GM19239 (cell line): ENCODE measurements at places on chromosomes 5 and 9.

- DNase-seq, result no peak
Measured at GRCh38 chr5:171272996-171273970, 35.8 kb upstream of the TLX3 start.

DNA sequence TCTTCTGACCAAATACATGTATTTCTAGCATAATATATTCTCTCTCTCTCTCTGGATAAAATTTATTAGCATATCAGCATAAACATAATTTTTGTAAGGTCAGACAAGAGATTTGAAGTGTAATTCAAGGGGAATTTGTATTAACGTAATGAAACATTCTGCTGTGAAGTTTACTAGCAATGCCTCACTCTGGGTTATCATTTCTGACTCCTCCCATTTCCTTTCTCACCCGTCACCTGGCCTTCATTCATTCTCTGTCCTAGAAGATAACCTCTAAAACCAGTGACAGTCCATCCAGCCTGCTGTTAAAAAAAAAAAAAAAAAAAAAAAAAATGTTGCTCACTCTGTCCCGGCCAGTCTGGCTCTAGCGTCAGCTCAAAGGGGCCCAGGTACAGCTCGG, 27.1 kb downstream of the GRAMD2B start:
- DNase-seq, result no peak

GRCh38 chr5:26193626-26194025, 844.8 kb downstream of the CDH9 start:
- no peak for DNase-seq

DNA sequence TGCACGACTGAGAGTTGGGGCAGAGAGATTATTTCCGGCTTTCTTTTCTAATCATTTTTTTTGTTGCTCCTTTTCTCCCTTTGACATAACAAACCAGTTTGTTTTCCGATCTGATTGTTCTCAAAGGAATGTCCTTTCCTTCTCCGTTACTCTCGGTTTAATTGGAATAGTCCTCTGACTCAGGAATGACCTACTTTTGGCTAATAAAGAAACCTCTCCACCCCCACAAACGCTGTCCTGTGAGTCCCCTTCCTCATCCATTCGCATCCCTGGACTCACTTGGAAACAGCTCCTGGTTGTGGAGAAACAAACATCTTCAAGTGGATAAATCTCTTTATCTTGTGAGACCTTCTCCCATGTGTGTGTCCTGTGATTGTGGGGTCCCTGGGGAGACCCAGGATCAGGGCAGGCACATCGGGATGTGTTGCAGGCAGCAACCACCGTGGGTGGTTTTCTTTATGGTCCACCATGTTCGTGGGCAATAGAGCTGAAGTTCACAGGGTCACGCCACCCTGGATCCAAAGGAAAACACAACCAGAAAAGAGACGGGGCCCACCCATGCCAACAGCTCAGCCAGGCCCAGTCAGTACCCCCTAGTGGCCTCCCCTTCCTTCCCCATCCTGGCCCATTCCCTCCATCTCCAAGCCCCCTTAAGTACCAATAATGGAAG, 45.2 kb upstream of the NEK6 start:
- no peak for DNase-seq

GRCh38 chr5:40221796-40222195, 457.9 kb upstream of the PTGER4 start:
- DNase-seq, result no peak

DNA sequence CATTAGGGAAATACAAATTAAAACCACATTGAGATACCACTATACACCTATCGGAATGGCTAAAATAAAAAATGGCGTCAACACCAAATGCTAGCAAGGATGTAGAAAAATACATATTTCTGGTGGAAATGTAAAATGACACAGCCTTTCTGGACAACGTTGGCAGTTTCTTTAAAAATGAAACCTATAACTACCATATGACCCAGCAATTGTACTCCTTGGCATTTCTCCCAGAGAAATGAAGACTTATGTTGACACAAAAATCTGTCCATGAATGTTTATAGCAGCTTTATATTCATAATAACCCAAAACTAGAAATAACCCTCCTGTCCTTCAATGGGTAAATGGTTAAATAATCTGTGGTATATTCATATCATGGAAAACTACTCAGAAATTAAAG, 188.7 kb upstream of the RAD23B start:
- no peak for DNase-seq

DNA sequence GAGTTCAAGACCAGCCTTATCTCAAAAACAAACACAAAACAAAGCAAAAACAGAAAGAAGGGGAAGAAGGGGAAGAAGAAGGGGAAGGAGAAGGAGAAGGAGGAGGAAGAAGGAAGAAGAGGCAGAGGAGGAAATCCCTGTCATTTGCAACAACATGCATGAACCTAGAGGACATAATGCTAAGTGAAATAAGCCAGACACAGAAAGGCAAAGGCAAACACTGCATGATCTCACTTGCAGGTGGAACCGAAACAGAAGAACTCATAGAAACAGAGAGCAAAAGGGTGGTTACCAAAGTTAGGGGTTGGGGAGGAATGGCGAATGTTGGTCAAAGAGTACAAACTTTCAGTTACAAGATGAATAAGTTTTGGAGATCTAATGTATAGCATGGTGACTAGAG, 135.4 kb downstream of the UGCG start:
- DNase-seq, result no peak

GRCh38 chr9:79798450-79798849, 226.7 kb downstream of the TLE4 start:
- DNase-seq, result no peak

- peak; percentile 13 for DNase-seq
Measured at GRCh38 chr9:90189306-90189705, 453.3 kb downstream of the DIRAS2 start.

DNA sequence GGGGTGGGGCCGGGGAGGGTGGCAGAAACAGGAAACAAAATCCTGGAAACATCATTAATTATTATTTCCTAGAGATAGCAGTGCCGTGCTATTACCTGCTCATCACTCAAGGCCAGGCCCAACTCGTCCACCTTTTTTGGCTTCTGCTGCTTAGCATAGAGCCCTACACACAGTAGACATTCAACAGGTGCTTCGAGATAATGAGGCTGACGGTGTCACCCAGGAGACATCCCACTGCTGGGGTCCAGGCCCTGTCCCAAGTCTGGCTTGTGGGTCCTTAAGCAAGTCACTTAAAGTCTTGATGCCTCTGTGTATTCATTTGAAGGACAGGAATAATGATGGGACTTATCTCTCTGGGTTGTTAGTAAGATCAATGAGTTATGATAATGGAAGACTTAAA, 506.6 kb downstream of the BNC2 start:
- no peak for DNase-seq

DNA sequence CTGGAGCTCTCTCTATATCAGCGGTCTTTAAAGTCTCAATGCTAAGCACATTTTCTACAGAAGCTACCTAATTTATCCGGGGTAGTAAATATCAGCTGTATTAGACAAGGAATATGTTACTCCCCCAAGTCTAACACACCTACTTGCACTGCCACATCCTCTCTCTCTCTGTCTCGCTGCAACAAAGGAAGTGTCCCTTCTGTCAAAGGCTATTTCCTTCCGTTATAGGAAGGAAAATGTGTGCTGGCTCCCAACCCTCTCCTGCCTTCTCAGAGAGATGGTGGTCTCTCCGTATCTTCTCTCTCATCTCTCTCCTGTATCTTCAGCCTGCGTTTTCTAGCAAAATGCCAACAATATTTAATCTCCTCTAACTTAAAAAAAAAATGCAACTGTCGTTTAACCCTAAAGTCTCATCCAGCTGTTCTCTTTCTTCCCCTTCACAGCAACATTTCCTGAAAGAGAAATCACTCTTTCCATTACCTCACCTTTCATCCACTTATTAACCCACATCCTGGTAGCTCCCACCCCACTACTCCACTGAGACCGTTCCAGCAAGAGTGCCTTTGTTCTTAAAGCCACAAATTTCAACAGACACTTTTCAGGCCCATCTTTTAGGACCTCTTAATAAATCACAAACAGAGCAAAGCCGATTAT, 2.3 kb downstream of the TTF1 start:
- no peak for DNase-seq

GRCh38 chr5:79529110-79529509, 15.2 kb upstream of the HOMER1 start:
- DNase-seq, result no peak

DNA sequence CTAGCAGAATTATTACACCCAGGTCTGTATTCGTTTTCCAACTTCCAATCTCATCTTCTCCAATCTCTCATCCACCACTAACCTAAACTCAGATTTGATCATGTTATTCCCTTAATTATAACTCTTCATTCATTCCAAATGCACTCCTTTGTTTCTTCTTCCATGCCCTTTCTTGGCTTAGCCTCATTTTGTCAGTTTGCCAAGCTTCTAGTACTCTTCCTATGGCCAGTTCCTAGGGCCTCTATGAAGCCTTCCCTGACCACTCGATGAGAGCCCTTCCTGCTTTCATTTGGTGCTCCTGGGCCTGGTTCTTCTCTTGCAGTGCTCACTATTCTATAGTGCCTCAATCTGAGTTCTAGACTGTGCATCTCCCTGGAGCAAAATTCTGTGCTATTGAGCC, 5.8 kb downstream of the FAM219A start:
- no peak for DNase-seq
